ENCODE measurements at places on chromosomes 5 and 9. TPM values are rescaled to one million over a fixed set of nuclear protein-coding genes. Genes with fewer than 3 reads are reported as not detected.

The IFNA2 gene
- total RNA-seq = not detected

The OCLN gene
- total RNA-seq = 2.0 TPM

The ADRA1B gene
- 1.5 TPM for total RNA-seq

The PCDHB9 gene
- total RNA-seq = 0.81 TPM

The JAKMIP2 gene
- 0.27 TPM for total RNA-seq

The C7 gene
- total RNA-seq = 272 TPM
